ENCODE measurements at places on chromosomes 2 and 18.

- DNase-seq: no peak
Observed at GRCh38 chr18:58525517-58525916, 103.4 kb downstream of the ALPK2 start.

DNA sequence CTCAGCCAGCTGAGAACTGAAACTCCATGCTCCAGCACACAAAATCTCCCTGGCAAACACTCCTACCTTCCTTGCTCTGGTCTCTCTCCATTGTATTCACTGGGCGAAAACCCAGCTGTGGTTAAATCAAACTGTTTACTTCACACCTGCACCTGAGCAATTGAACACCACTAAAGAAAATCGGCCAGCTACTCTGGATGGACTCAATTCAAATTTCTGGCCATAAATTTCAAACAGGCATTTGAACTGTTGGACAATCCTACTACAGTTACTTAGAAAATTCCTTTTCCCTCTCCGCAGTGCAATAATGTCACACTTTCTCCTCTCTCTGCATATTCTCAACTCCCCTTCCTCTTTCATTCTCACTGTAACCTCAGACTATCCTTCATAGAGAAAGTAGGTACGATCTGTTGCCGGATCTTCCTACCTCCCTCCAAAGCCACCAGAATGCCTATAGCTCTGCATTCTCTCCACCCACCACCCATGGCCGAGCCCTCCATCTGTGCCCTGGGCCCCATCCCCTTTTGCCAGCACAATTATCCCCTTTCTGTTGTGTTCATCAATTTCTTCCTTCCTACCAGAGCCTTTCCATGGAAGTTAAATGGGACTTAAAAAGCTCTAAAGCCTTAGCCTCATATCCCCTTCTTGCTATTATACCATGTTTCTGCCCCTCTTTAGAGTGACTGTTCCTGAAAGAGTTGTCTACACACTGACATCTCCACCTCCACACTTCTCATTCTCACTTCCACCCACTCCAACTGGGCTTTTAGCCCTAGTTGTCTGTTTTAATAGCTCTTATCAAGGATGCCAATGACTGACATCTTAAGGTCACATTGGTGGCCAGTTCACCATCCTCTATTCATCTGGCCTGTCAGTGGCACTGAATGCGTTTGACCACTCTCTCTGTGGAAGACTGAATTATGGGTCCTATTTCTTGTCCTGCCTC, 127.5 kb upstream of the SLC1A4 start:
- no peak for DNase-seq

DNA sequence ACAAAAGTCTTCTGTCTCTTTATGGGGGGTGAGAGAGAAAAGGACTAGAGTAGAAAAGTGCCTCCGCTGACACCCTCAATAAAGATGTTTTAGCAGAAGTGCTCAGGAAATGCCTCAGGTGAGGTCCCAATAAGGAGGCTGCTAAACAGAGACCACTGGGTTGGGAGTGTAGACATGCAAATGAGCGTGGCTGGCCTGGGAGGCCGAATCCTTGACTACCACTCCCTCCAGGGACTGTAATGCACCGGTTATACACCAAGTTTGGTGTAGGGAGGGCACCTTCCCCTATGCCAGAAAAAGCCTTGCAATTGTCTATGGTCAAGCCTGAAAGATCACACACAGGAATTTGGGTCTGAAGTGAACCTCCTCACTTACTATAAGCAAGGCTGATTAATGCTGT, 1.8 kb downstream of the TMX3 start:
- no peak for DNase-seq

- DNase-seq: no peak
Observed at GRCh38 chr2:203718087-203718486, 11.6 kb downstream of the CD28 start.

DNA sequence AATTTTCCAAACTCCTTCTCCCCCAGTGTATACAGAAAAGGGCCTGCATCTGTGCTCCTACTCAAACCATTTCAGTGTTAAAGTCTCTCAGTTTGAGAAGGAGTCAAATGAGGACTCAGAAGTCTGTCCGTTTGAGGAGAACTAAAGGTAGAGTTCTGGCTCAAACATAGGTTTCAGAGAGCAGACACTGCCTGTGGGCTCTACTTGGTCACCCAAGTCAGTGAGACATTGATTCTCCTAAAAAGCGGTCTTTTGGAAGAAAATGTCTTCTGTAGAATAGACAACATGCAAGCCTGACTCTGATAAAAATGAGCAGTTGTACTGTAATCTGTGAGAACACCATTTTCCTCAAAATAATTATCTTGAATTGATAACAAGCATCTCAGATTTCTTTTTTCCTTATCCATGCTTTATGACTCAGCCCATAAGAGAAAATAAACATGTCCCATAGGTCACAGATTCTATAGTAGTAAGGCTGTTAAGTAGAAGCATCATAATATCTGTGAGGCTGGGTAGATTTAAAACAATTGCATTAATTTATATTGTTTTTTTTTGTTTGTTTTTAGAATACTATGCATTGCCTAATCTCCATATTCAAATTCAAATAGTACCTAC, 82.8 kb downstream of the ASXL3 start:
- DNase-seq: no peak

DNA sequence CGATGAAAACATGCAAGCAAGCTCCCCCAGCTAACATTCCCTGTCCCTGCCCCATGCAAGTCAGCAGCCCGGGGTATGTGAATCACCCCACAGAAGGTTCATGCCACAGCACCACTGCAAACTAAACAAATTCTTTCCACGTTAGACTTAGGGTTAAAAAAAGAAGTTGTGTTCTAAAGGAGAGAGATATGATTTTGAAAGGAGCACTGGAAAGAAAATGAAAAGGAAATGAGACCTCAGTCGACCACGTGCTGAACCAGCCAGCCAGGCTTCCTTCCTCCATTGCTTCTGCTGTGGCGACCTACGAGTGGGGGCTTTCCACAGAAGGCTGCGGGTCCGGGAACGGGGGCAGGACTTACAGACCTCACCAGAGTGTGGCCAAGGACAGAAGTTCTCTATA, 52.0 kb downstream of the ARL4C start:
- no peak for DNase-seq

- no peak for DNase-seq
Observed at GRCh38 chr2:229438430-229439159, 167.5 kb upstream of the PID1 start.

DNA sequence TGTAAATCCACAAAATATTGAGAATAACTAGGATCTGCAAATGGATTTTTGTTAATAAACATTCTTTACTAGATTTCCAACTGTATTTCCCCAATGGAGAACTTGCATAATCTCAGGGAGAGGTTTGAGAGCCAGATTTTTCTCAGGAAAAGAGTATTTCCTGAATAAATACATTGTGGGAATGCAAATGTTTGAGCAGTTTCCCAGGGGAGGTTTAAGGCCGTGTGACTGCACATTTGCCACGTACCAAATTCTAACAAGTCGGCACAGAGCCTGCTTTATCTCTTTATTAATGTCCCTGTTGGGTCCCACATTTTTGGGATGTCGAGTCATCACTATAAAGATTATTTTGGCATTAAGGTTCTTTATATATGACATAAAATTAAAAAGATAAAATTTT, 27.0 kb downstream of the TFPI start:
- no peak for DNase-seq

GRCh38 chr2:55885127-55885943, 38.2 kb downstream of the EFEMP1 start:
- no peak for DNase-seq

GRCh38 chr2:134249755-134250154, 4.1 kb upstream of the MGAT5 start:
- no peak for DNase-seq

- no peak for DNase-seq
Observed at GRCh38 chr18:1147730-1148129, 243.1 kb downstream of the ADCYAP1 start.

DNA sequence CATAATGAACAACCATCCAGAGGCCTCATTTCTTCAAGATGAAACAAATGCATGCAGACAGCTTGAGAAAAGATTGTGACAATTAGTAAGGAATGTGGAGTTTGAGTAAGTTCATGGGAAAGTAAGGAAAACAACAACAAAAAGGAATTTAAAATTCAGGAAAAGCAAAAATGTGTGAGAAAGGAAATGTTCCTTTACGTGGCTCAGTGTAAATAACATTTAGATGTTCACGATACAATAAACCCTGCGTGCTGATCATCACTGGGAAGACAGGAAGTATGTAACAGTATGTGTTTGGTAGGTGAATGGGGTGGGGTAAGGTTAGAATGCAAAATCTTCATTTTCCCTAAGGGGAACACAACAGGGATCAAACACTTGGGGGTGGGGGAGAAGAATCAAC, 72.7 kb downstream of the TRIP12 start:
- DNase-seq: no peak

DNA sequence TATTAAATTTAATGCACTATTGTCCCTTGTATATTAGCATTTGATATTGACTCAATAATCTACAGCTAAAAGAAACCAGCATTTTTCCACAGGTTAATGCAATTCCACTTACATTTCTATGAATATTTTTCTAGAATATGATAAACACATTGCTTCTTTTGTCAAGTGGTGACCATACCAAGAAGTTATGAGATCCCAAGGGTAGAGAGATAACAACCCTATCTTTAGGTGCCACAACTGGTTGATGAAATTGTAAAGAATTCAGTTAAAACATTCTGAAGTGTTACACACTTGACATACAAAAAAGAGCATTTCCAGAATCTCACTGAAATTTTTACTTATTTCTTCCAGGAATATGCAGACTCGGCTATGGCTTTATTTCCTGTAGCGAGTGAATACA, 56.0 kb downstream of the ABCG8 start:
- DNase-seq: no peak

- DNase-seq: no peak
Observed at GRCh38 chr2:20398956-20399567, 47.8 kb upstream of the RHOB start.

GRCh38 chr18:21632393-21632792, 20.3 kb downstream of the SNRPD1 start:
- DNase-seq: no peak

DNA sequence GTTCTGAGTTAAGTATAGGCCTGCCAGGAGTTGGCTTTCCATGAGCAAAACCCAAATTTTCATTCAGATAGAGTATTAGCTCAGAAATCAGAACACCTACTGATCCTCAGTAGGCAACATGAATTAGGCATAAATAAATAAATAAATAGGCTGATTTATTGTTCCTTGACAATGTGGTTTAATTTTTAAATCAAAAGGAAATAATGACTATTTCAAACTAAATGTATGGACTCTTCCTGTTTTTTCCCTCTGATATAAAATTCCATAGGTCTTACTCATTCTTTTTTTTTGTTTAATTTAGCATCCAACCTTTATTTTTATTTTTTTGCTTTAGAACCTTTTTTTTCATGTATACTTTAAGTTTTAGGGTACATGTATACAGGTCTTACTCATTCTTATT, 140.2 kb upstream of the ITGA6 start:
- no peak for DNase-seq

DNA sequence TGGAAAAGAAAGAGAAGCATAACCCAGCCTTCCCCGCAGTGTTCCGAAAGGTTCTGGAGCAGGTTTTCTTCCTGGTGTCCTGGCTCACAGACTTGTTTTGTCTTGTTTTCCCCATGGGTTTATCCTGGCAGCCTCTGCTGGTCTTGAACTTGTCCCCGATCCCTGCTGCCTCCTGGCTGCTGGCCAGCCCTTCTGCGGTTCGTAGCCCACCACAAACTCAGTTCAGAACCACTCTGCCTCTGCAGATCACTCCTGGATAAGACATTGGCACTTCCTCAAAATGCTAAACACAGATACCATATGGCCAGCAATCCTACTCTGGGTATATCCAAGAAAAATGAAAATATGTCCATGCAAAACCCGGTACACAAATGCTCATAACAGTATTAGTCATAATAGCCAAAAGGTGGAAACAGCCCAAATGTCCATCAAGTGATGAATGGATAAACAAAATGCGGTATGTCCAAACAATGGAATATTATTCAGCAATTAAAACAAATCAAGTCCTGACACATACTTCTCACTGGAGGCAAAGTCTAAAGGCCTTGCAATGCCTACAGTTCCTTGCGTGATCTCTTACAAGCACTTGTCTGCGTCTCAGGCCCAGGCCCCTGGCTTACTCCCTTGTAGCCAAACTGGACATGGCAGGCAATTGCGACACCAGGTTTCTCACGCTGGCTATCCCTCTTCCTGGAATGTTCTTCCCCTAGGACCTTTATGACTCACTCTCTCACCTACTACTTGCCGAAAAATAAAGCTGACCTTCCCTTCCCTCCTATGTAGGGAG, 28.0 kb upstream of the ARHGEF4 start:
- no peak for DNase-seq

DNA sequence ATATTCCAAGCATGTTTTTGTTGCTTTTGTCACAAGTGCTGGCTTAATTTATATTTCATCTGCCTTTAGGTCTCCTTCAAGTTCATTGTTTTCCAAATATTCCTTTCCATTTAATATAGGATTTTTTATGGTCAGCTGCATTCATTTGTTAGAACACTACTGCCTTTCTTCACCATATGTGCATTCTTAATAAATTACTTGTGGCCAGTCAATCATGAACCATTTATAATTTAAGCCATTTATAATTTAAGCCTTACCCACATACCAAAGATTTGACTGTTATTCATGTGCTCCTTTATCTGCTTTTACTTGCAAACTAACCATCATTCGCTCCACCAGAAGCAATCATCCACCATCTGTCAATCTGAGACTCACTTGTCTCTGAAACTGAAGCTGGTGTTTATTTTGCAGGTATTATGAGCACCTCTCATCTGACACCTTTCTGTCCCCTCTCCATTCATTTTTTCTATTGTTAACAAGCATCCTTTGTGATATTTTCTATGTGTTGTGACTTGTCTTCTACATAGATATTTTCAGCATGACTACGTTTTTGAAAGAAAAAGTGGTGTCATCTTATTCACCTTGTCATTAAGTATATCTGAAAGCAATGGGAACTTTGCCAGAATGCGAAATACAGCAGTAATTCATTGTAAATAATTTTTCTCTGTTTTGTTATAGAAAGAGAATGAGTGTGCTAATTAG, 786.8 kb downstream of the KCNJ3 start:
- no peak for DNase-seq

DNA sequence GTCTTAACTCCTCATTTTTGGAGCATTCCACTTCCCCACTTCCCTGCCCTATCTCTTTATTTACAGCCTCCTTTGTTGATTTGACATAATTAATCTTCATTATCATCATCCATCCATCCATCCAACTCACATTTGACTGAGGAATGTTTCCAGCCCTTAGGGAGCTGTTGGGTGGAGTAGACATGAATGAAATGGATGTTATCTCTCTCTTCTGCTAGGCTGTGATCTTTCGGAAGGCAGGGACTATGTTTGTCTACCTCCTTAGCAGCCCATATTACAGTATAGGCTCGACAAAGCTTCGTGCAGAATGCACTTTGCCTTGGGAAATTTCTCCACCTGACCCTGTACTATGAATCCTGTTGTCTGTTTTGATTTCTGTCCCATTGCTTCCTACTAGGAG, 7.7 kb upstream of the EFEMP1 start:
- no peak for DNase-seq
